ENCODE measurements at places on chromosomes 12 and 14.

GRCh38 chr14:24095271-24096068, 1.4 kb downstream of the PCK2 start:
- DNase-seq = peak; percentile 72

- DNase-seq = no peak
Observed at GRCh38 chr12:96456265-96456974, 33.0 kb upstream of the CFAP54 start.

DNA sequence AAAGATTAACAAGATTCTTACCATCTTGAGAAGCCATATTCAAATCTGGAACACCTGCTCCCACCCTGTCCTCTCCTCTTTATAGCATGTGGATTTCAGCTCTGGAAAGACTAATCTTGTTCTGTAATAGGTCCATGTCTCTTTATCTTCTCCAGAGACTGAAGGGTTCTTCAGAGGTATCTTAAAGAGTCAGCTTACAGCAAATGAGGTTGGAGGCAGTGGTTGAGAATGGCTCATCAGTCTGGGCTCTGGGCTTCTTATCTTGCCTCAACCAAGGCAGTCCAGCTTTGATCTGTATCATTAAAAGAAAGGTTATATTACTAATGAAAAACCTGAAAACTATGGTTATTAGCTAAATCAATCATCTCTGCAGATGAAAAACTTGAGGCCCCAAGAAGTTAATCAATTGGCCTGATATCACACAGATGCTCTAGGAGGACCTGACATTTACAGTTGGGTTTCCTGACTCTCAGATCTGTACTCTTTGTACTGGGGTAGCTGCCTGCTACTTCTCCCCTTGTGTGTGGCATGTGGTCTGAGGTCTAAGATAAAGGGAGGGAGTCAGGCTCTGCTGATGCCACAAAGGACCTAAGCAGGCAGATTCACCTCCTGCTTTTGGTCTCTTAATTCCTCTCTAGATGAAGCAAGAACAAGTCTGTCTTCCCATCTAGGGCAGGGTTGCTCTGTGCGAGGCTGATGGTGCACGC, 1.7 kb upstream of the AKAP6 start:
- no peak for DNase-seq

GRCh38 chr12:11654338-11654737, 4.9 kb downstream of the ETV6 start:
- DNase-seq = no peak

- DNase-seq = no peak
Observed at GRCh38 chr14:103858063-103858781, 10.8 kb upstream of the PPP1R13B start.

GRCh38 chr12:124387528-124387911, 92.6 kb downstream of the RFLNA start:
- DNase-seq = no peak
